ENCODE measurements at places on chromosomes 1 and 21.
A peak's percentile ranks its signal among the peaks of the same experiment; 100 is the strongest.

GRCh38 chr1:3315399-3316339 lies 138.8 kb upstream of the ARHGEF16 start:
- no peak for DNase-seq

DNA sequence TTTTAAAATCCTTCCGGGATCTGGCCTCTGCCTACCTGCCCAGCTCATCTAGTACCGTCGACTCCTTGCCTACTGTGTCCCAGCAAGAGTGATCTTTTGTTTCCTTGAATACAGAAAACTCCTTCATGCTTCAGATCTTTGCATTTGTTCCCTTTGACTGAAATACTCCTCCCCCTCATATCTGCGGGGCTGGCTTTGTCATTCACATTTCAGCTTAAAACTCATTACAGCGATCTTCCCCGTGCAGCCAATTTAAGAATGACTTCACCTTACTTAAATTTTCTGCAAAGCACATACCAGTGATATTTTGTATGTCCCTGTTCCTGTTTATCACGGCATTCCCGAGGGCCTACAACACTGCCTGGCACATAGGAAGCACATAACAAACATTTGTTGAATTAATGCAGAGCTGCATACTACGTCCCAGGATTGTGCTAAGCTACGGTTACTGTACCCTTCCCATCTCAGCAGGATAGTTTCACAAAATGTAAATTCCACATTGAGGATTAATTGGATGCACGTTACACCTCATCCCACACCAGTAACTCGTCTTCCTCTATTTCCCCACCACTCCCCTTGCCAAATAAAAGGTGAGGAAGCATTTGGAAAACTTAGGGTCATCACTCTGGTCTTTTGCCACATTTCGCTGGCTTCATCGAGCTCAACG lies 837 bp upstream of the DESI2 start:
- DNase-seq: no peak

DNA sequence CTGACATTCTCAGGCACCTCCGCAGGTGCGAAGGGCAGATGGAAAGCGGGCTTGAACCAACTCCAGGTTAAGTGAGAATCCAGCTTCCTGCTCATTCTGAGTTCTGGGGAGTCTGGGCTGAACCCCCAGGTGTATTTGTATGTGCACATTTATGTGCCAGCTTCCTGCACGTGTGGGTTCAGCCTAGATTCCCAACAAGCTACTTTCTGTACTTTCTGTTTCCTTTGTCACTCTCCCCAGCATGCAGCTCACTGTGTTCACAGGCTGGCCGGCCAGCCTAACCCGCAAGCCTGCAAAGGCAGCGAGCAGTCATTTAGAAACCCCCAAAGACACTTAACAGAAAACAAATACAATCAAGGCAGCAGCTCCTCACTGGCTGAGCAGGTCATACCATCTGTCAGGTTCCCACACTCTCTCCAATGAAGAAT lies 1.3 kb upstream of the IL19 start:
- peak; percentile 61 for DNase-seq

- DNase-seq: no peak
Observed at GRCh38 chr1:64601207-64601606, 131.3 kb downstream of the CACHD1 start.

GRCh38 chr1:201903135-201903534 lies 14.4 kb downstream of the SHISA4 start:
- DNase-seq: no peak

Data from effector memory CD8-positive, alpha-beta T cell (primary cell).